ENCODE measurements at places on chromosomes 12 and 14. TPM values are rescaled to one million over a fixed set of nuclear protein-coding genes. Genes with fewer than 3 reads are reported as not detected.

Gene TAS2R9
- not detected for total RNA-seq

Gene SLC17A8
- total RNA-seq = not detected

Gene CLEC9A
- total RNA-seq = not detected

Gene CDCA3
- total RNA-seq = 1.7 TPM

Gene ISCA2
- 25.5 TPM for total RNA-seq

Gene EML5
- 8.3 TPM for total RNA-seq

Gene GPHN
- 13.5 TPM for total RNA-seq

Gene GSC
- total RNA-seq = 3.6 TPM

Measured in prostate gland (tissue), 2 donors.